ENCODE measurements at places on chromosomes 11 and 22.

- no peak for DNase-seq
Observed at GRCh38 chr22:20221421-20222340, 46.4 kb downstream of the RTN4R start.

GRCh38 chr22:42462016-42462415, 29.8 kb upstream of the NFAM1 start:
- no peak for DNase-seq

DNA sequence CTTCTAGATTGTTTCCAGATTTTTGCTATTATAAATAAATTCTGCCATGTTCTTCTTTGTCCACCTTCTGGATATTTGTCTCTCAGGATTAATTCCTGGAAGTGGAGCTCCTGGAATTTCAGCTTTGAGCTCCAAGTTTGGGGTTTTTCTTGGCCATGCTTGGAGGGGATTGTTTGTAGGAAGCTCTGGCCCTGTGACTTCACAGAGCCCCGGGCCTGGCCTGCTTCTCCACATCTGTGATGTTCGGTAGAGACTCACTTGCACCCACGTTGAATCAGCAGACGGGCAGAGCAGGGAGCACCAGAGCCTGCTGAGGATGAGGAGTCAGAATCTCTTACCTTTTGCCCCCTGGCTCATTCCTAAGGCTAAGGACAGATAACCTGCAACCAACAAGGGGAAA, 35.7 kb downstream of the LRRC32 start:
- DNase-seq = no peak

- no peak for DNase-seq
Observed at GRCh38 chr11:30432178-30432577, 109.3 kb downstream of the ARL14EP start.

GRCh38 chr11:94027210-94027609, 6.1 kb downstream of the HEPHL1 start:
- DNase-seq = no peak

- peak; percentile 22 for DNase-seq
Observed at GRCh38 chr22:24247564-24248344, 2.9 kb upstream of the GGT5 start.

- DNase-seq = no peak
Observed at GRCh38 chr22:30424534-30425326, 838 bp upstream of the MTFP1 start.

DNA sequence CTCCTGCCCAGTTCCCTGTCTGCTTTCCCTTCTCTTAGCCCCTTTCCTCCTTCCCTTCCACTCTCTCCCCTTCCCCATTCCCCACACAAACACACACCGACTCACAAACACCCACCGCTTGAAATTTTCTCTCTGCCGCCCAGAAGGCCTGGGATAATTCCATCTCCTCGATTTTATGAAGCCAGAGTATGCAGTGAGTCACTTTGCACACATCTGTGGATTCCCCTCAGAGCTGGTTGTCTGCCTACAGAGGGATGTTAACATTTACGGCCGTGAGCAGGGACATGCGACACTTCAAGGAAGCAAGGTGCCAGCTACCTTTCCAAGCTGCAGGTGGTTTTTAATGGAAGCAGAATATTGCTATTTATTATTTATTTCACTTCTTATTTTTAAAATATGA, 332.0 kb downstream of the TENM4 start:
- no peak for DNase-seq

Measured in effector CD4-positive, alpha-beta T cell (primary cell).